Aorta (tissue), 5 donors: ENCODE measurements at places on chromosomes 1 and 21. TPM values are rescaled to one million over a fixed set of nuclear protein-coding genes. Genes with fewer than 3 reads are reported as not detected.
A peak's percentile ranks its signal among the peaks of the same experiment; 100 is the strongest.

- no peak for DNase-seq
Observed at GRCh38 chr1:58067082-58067481, 479.4 kb downstream of the OMA1 start.

- no peak for DNase-seq
Observed at GRCh38 chr1:81600878-81601622, 199.7 kb upstream of the ADGRL2 start.

- DNase-seq: no peak
Observed at GRCh38 chr21:44349847-44350772, 3.3 kb upstream of the TRPM2 start.

- DNase-seq: no peak
Observed at GRCh38 chr1:230458509-230458908, 32.4 kb upstream of the PGBD5 start.

- DNase-seq: no peak
Observed at GRCh38 chr1:244350027-244350426, 101.7 kb downstream of the ADSS2 start.

DNA sequence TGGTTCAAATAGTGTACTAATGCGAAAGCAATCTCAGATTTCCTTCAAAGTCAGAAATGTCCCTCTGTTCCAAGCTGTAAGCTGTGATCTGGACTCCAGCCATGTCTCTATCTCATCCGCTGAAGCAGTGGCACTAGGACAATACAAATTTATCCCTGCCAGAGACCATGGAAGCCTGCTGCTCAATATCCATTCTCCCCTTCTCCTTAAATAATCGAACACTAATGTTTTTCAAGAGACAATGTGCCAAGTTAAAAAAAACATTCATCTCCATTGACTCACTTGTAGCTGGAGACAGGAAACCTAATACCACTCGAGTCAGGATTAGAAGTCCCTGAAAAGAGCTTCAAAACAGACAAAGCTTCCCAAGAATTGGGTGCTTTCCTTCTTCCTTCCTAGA is 38.5 kb upstream of the PGBD5 start:
- DNase-seq: no peak

DNA sequence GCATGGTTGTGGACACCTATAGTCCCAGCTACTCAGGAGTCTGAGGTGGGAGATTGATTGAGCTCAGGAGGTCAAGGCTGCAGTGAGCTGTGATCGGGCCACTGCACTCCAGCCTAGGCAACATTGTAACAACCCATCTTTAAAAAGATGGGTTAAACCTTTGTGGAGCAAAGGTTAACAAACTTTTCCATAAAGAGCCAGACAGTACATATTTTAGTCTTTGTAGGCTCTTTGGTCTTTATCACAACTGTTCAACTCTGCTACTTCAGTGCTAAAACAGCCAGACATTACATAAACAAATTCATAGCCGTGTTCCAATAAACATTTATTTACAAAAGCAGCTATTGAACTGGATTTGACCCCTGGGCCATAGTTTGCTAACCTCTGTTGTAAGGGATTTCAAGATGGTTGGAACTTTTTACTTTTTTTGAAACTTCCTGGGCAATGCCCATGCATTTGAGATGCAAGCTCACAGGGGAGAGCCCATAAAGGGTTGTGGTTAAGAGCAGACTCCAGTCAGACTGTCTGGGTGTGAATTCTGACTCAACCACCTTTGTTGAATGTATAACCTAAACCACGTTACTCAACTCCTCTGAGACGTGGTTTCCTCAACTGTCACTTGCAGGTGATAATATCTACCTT is 10.8 kb downstream of the INAVA start:
- no peak for DNase-seq

GRCh38 chr1:6560267-6560666 is 5.2 kb downstream of the TAS1R1 start:
- DNase-seq: no peak

GRCh38 chr1:4796161-4797015 is 142.0 kb downstream of the AJAP1 start:
- no peak for DNase-seq

DNA sequence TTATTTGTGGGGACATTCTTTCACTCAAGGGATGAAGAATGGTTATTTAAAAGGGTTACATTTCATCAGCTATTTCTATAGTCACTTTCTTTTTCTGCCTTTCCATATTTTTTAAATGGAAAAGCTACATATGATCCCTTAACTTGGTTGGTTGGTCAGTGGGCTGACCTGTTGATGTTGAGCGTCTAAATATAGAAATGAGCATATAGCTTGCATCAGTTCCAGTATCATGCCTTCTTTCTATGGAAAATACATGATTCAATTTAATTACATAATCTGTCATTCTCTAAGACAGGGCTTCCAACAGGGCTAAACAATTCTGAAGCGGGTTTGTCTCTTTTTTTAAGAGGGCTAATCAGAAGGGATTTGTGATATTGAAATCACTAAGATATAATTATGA is 40.6 kb downstream of the TYW3 start:
- no peak for DNase-seq

- DNase-seq: no peak
Observed at GRCh38 chr1:44701141-44701573, 26.6 kb downstream of the ARMH1 start.

DNA sequence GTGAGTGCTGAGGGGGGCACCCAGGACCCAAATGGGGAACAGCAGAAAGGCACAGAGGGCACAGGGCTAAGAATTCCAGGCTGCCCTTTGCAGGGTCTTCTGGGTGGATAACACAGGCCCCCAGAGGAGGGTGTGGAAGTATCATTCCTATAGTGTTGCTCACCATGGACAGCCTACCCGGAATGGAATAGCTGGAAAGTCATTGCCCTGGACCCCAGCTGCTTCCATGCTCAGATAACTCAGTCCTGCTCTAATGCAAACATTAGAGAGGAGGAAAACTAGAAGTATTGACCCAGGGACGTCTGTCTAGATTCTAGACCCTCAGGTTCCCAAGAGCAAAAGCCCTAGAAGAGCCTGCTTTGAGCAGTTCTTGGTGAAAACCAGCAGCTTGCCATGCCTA is 24.7 kb downstream of the SLC6A17 start:
- DNase-seq: no peak

- DNase-seq: no peak
Observed at GRCh38 chr21:30518876-30519275, 16.9 kb upstream of the KRTAP19-5 start.

GRCh38 chr1:177597393-177597792 is 372.5 kb downstream of the SEC16B start:
- DNase-seq: no peak

DNA sequence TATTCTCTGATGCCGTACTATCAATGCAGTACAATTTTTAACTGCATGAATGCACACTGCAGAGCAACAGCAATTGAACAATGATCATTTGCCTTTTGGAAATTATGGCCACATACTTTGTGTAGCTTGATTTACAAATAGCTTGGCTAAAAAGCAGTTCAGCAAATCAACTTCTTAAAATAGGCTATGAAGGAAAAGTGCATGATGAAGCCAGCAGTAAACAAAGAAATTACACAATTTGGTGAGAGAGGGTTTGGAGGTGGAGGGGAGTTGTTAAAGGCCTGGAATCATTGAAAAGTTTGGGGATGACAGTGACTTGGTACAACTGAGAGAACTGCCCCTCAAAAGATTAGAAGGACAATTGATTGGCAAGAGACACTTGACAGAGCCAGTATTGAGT is 6.5 kb downstream of the PIGM start:
- DNase-seq: no peak

- DNase-seq: no peak
Observed at GRCh38 chr1:21904454-21904703, 32.7 kb downstream of the HSPG2 start.

GRCh38 chr1:21594935-21595897 is 73.9 kb downstream of the RAP1GAP start:
- DNase-seq: peak; percentile 74

GRCh38 chr1:9019896-9020295 is 6.3 kb downstream of the SLC2A7 start:
- DNase-seq: no peak

- DNase-seq: no peak
Observed at GRCh38 chr1:184030433-184031091, 7.0 kb downstream of the COLGALT2 start.

GRCh38 chr1:221824909-221825308 is 83.0 kb upstream of the DUSP10 start:
- no peak for DNase-seq

DNA sequence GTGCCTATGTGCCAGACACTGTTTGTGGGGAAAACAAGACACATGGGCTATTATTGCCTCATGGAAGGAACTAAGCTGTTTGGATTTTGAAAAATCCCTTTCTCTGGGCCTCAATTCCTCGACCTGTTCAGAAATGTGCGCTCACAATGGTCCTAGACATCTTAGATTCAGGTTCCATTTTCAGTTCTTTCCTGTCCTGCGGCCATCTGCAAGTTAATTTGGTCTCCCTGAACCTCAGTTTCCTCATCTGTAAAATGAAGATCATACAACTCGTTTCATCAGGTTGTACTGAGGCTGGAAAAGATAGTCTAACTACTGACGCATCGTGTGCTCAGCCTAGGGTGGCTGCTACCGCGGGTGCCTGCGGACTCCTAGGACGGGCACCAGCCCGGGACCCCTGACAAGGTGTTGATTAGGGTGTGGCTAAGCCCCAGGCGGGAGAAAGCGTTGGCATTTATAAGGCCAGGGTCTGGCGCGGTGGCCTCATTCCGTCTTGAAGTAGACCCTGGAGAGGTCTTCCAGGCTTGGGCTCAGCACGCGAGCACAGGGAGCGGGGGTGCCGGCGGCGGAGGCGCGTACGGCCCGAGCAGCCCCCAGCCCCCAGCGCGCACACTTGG is 493 bp upstream of the ELOA start:
- DNase-seq: peak; percentile 51

GRCh38 chr21:45506836-45507522 is 35.3 kb downstream of the SLC19A1 start:
- DNase-seq: peak; percentile 48

DNA sequence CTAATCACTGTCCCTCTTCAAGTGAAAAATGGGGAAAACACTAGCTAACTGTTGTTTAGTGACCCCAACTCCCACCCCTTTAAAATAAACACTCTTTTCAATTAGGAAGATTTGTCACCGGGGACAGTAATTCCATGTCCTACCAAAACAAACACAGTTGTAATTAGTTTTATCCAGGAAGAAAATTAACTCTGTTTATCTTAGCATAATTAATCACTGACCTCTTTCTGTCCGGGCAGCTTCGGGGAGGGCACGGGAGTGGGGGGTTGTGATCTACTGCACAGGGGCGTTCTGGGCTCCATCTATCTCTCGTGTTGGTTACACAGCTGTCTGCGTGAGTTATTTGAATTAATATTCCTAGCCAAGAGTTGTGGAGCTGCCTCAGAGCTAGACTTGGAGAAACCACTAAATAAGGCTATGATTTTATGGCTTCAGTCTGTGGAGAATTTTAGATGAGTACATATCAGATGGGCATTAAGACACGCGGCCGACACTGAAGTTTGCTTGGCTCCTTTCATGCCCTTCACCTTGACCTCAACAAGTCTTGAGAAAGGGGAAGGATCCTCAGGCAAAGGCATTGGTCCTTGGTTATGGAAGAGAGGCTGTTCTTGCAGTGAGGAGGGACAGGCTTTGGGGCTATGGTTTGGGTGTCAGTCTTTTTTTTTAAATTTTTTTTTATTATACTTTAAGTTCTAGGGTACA is 102.0 kb upstream of the TRABD2B start:
- no peak for DNase-seq

DNA sequence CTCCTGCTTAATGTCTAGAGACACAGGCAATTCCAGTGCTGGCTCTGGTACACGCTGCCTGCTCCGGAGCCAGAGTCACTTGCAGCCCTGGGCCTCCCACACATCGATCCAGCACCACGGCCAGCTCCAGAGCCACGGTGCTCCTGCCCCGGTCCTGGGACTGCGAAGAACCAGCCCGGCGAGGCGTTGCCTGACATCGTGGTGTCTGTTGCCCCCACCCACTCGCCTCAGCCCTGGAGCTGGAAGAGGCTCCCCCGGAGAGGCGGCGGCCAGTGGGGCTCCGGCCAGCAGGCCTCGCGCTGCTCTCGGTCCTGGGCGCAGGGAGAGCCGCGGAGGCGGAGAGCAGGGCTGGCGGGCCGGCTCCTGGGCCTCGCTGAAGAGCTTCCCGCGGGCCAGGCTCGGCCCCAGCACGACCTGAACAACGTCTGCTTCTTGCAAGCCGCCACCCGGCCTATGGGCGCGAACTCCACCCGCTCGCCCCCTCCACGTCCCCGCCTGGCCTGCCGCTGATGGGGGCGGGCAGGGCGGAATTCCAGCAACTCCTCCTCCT is 364.8 kb downstream of the CEP170 start:
- no peak for DNase-seq

- DNase-seq: no peak
Observed at GRCh38 chr1:66489151-66489550, 44.8 kb upstream of the SGIP1 start.

- no peak for DNase-seq
Observed at GRCh38 chr1:62882201-62883104, 98.5 kb downstream of the ATG4C start.

DNA sequence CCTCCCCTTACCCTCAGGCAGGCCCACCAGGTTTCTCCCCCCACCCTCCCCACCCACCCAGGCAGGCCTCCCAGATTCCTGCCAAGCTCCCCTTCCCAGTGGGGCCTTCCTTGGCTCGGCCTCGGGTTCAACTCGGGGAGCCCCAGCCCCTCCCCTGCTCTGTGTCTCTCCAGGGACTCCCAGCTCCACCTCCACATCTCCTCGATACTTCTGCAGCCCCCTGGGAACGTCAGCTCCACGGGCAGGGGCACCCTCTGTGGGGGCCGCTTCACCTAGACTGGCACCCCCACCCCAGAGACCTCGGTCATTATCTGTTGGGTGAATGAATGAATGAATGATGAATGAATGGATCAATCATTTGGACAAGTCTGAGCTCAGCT is 775 bp downstream of the MMEL1 start:
- no peak for DNase-seq

DNA sequence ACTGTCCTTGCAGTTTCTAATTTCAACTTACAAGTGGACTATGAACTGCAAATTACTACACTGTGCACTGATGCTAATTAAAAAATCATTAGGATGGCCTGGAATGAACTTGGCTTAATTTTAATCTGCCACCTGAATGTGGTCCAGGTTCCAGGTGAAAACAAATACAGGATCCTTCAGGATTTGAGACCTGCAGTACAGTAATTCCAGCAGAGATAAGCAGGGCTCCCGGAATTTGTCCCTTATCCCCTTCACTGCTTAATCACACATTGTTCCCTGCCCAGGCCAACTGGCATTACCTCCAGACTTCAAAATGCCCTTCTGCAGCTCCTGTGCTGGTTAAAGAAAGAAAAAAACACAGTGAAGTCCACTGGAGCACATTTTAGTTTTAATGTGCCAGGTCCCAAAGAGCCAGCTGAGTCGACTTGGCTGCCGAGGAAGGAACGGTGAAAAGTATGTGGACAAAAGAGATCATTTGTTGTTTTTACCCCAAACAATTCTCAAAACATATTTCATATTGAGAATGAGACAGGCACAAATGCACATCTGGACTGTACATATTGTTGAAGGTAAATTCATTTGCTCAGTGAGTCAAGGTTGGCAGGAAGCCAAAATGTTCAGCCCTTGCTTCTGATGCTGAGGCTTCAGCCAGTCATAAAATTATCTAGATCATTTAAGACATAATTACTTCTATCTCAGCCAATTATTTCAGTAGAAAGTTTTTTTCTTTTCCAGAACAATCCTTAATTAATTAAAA is 28.3 kb downstream of the DEGS1 start:
- no peak for DNase-seq

SERPINC1 gene
- not detected for total RNA-seq

EDN2 gene
- 0.36 TPM for total RNA-seq

MMP23B gene
- total RNA-seq: 15.5 TPM

LCE3D gene
- not detected for total RNA-seq

PLEKHN1 gene
- 1.2 TPM for total RNA-seq

MIER1 gene
- total RNA-seq: 55.7 TPM

OR6N1 gene
- not detected for total RNA-seq

OLFM3 gene
- total RNA-seq: not detected

CTSS gene
- 128 TPM for total RNA-seq

AADACL4 gene
- not detected for total RNA-seq

SLC44A5 gene
- total RNA-seq: 1.1 TPM

RCSD1 gene
- 17.9 TPM for total RNA-seq
